ENCODE measurements at places on chromosomes 2 and 18.

DNA sequence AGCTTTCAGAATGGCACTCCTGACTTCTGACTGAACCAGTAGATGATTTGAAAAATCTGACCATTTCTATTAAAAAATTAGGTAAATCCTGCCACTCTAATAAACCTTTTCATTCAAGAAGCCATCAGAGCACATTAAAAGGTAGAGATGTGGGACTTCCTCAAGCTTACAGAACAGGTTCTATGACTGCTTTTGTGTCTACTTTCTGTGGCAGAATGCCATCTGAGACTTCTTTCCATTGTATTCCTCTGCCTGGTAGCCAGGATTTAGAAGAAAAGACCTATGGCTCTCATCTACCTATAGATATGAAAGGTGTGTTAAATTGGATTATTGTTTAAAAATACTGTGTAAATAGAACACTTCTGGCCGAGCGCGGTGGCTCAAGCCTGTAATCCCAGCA is 99.9 kb upstream of the NABP1 start:
- no peak for DNase-seq

DNA sequence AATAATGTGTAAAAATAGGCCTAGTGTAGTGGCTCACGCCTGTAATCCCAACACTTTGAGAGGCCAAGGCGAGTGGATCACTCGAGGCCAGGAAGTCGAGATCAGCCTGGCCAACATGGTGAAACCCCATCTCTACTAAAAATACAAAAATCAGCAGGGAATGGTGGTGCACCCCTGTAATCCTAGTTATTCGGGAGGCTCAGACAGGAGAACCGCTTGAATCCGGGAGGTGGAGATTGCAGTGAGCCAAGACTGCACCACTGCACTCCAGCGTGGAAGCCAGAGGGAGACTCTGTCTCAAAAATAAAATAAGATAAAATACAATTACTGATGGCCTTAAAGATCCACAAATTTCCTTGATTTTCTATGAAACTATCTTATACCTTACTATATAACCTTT is 3.8 kb downstream of the ATF2 start:
- DNase-seq: no peak

GRCh38 chr2:9021563-9022211 is 18.2 kb upstream of the MBOAT2 start:
- peak; percentile 53 for DNase-seq

- DNase-seq: no peak
These were observed 65.1 kb upstream of the RPRM start for GRCh38 chr2:153543635-153544071.

DNA sequence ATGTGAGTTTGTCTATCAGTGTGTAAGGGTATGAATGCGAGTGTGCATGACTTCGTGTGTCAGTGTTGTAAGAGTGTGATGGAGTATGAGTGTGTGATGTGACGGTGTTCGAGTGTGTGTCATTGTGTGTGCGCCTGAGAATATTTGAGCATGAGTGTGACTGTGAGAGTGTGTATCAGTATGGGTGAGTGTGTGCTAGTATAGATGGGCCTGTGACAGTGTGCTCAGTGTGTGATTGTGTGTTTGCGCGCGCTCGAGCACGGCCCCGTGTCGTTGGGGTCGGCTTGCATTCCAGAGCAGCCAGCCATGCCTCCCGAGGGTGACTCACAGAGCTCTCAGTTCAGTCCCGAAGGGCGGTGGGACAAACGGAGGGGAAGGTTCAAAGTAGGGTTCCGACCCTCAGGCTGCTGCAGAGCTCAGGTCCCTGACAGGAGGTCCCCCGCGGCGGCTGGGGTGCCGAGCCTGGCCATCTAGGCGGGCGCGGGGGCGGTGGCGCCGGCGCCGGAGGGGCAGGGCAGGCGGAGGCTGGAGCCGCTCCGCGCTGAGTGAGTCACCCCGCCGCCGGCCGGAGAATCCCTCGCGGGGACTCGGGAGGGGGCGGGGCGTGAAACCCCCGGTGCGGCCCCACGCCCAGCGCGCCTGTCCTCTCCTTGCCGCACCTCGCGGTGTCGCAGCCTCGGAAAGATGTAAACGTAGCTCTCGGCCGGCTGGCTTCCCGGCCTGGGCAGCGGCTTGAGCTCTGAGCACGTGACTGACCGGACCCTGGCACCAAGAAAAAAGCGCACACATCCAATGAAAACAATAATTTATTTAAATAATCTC is 3.8 kb downstream of the DLX2 start:
- peak; percentile 87 for DNase-seq

DNA sequence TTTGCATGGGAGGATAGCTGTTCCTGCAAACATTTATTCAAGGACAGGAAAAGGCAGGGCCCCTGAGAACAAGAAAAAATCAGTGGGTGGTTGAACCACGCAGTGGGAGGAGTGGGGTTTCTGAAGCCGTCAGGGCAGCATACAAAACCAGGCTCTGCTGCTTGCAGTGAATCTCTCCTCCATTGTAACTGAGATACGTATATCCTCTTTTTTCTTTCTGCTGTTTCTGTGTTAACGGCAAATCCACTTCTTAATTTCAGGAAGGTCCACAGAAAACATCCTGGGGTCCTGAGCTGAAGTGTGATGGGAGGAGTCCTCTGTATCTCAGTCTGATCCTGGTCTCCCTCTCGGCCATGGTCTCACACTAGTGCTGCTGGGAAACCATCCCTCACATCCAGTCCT is 27.2 kb upstream of the KCNF1 start:
- DNase-seq: no peak

All from fibroblast of skin of back (primary cell).